Stimulated activated CD4-positive, alpha-beta T cell treated with anti-CD3 and anti-CD28 coated beads, Interleukin-2, amount 100 ng/mL, for 4 hours (primary cell): ENCODE measurements at places on chromosomes 1 and 21.
A peak's percentile ranks its signal among the peaks of the same experiment; 100 is the strongest.

DNA sequence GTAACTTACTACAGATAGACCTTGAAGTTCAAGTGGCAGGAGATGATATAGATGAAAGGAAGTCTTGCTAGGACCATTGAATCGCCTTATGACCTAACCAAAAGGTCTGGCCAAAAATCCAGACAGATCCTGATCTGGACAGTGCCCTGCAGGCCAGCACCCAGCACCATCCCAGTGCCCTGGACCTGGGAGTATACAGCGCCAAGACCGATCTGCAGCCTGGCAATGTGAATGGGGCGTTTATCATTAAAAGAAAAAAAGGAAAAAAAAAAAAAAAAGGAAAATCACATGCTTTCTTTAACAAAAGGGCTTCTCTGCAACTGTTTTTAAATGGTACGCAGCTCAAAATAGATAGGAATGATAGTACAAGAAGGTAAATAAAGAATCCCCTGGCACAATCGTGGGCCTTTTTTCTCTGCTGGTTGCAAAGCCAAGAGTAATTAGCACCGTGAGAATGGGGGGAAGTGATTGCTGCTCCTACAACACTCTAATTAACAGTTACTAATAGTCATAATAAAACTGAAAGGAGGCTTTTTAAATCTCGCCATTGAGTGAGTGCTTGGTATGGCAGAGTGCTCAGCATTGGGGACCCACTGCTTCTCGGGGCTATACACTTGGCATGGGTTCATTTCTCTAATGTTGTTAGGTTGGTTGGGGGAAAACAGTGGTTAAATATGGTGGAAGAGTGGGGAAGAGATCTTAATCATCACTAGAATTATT, 146.7 kb downstream of the KAZN start:
- no peak for DNase-seq

DNA sequence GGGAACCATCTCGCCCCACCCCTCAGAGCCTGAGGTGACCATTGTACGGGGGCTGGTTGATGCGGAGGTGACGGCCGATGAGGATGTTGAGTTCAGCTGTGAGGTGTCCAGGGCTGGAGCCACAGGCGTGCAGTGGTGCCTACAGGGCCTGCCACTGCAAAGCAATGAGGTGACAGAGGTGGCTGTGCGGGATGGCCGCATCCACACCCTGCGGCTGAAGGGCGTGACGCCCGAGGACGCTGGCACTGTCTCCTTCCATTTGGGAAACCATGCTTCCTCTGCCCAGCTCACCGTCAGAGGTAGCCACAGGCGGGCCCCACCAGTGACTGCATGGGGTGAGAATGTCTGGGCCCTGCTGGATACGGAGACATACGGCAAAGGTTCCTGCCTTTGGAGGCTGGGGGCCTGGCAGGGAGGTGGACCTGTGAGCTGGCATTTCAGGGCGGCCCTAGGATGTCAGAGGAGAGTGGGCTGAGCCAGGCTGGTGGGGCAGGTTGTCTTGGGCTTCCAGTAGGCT, 98.5 kb downstream of the TRIM11 start:
- no peak for DNase-seq

- no peak for DNase-seq
These were observed 54.5 kb downstream of the PCNX2 start for GRCh38 chr1:233240829-233241682.

GRCh38 chr1:25958465-25958864, 39.4 kb downstream of the PAFAH2 start:
- DNase-seq, result no peak

DNA sequence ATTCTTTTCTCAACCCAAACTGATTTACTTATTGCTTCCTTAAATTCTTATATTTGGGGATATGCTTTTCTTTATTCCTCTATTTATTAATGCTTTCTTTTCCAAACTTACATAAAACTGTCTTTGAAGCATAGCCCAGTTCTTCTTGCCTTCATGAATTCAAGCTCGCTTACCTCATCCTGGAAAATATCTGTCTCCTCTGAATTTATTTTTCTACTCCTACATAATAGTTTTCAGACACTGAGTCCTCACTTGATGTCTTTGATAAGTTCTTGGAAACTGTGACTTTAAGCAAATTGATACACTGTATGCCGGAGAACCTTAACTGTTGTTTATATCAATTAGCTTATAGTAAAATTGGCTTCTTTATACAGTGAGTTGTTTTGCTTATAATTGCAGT, 93.8 kb downstream of the ZFYVE9 start:
- no peak for DNase-seq

GRCh38 chr1:34858901-34859445, 576 bp downstream of the SMIM12 start:
- DNase-seq, result peak; percentile 20

- DNase-seq, result no peak
These were observed 3.6 kb downstream of the ETS2 start for GRCh38 chr21:38809198-38809878.

DNA sequence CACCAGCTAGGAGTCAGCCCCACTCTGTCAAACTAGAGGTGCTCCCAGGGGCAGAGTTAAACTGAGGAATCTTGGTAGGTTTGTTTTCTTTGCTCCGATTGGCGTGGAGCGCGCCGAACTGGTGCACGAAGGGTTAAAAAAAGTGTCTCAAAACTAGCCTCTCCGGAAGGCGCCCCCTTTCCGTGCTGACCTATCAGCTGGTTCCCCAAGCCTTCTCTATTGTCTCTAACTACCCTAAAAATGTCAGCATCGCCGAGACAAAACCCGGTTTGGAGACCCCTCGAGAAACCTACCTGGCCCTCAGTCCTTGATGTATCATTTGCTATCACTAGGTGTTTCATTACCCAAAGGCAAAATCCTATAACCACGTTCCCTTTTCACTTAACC, 2.2 kb downstream of the TGFB2 start:
- DNase-seq, result no peak

DNA sequence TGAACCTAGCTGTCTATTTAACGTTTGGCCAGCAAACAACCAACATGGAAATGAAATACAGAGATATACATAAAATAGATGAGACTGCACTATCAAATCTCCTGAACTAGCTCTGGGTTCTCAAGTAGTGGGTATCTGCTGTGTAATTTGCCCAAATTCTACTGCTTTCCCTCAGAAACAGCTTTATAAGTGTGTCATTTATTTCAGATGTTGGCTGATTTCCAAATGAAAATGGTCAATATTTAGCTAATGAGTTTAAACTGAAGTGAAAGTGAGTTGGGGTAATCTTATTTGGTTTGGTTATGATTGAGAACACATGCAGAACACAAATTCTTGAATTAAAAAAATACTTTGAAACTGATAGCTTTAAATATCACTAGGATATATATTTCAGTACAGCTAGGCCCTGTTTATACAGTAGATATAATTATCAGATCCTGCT, 601.7 kb upstream of the CXADR start:
- DNase-seq, result no peak

- DNase-seq, result peak; percentile 28
These were observed 93.0 kb upstream of the BMP8A start for GRCh38 chr1:39398278-39399021.

DNA sequence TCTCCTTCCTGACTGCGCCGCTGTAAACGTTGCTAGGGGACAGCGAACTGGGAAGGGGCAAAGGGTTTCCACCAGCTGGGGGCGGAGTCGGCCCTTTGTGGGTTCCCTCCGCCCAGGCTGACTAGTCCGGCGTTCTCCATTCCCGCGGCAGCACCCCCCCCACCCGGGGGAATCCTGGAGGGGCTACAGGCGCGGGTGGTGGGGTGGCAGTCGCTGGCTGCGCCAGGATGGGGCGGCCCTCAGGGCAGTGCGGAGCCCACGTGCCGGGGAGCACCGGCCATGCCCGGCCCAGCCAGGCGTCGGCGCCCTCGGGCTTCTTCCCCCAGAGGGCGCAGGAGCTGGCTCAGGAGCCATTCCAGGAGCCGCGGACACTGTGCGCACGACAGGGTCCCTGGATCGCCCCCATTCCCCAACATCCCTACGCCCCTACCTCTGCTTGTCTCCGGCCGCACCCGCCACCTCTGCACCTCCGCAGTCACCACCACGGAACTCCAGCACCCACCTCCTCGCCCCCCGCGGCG, 476 bp downstream of the BATF3 start:
- DNase-seq, result peak; percentile 24

GRCh38 chr1:232695621-232696385, 65.9 kb upstream of the SIPA1L2 start:
- DNase-seq, result no peak

- no peak for DNase-seq
These were observed 5.5 kb downstream of the PTP4A2 start for GRCh38 chr1:31932491-31933316.

DNA sequence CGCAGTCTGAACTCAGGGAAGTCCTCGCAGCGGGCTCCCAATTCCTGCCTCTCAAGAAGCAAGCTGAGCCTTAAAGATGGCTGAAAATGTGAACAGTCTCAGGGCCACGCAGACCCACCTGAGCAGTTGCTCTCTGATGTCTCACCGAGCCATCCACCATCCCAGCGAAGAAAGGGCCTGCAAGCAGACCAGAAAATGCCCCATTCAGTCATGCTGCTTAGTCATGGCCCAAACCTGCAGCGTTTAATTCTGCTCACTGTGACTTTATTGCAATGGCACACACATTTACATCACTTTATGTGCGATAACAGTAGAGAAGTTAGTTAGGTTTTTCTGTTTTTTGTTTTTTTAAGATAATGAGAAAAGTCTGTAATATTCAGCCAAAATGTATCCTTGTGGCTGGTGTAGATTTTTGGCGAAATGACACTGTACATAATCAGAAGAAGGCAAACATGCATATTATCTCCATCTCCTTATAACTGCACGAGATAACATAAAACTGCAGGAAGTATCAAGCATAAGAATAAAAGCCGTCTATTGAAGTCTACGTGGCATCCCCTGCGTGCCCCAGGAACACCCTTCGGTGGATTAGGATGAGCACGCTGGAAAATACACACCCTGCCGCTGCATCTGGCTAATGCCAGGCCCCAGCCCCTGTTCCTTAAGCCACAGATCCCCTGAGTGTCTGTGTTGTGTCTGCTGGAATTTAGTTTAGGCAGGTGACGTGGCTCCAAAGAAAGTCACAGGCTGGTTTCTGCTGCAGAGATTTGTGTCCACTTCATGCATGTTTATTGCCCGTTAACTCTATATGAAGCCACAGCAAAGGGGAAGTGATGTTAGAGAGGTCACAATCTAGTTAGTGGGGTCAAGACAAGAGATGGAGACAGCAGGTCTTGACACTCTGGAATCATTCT, 119.8 kb upstream of the IRF2BP2 start:
- DNase-seq, result no peak

- no peak for DNase-seq
These were observed 217.0 kb upstream of the PKN2 start for GRCh38 chr1:88466899-88467580.

DNA sequence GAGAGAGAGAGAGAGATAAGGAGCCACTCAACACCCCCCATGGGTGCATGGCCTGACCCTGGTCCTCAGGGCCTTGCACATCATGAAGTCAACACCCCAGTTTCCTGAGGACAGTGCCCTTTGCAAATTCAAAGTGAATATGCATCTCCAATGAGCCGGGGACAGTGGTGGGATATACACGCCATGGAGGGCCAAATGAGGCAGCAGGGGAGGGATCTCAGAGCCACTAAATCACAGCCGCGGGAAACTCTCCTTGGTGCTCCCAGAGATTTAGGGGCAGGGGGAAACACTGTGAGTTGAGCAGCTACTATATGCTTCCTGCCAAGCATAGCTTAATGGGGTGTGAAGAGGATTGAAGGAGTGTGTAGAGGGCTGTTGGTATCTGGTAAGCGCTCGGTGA, 35.5 kb downstream of the MATN1 start:
- no peak for DNase-seq

DNA sequence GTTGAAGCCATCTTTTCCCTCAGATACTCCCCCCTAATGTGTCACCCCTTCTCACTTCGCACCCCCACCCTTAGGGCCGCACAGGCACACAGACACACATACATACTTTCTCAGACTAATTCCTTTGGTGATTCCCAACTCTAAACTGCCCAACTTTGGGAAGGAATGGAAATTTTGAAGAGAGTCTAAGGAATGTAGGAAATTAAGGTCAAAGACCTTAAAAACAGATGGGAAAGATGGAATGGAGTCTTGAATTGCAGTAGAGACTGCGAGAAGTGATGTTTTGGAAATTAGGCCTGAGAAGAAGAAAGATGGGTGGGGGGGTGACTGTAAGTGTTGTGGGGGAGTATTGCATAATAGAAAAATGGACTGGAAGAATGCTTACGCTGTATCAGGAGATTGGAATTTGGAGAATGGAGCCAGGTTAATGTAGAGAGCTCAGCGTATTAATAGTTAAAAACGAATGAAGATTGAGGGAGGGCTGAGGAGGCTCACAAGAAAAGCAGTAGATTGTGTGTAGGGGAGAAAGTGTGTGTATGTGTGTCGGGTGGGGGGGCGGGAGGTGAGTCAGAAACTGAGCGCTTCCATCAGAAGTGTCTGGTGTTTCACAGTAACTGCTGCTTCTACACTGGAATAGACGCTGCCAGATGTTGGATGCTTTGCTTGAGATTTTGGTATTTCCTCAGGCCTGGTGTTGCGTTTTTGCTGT, 1.7 kb downstream of the PIP5K1A start:
- DNase-seq, result no peak

DNA sequence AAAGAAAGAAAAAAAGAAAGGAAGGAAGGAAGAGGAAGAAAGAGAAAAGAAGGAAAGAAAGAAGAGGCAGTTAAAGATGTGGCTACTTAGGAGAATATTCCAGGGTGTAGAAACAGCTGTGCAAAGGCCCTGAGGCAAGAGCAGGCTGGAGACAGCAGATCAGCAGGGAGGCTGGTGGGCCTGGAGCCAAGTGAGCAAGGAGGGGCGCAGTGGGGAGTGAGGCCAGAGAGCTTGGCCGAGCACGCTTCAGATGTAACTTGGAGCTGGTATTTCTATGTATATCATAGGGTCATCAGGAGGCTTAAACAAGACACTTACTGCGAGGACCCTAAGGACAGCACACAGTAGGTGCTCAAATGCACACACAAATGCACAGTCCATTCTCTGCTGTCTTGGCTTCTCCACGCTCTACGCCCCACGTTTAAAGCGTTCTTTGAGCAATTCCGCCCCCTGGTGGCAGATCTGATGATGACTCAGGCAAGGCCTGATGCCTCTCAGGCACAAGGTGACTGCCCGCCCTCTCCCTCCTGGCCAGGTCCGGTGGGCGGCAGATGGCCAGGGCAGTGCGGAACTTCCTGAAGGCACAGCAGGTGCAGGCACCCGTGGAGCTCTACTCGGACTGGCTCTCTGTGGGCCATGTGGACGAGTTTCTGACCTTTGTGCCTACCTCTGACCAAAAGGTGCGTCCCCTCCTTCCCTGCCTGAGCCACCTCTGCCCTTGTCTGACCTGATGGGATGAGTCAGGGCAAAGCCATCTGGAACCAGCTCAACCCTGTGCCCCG, 11.9 kb upstream of the PADI3 start:
- DNase-seq, result peak; percentile 77

GRCh38 chr1:97365026-97365425, 555.8 kb downstream of the DPYD start:
- DNase-seq, result no peak
